Temporal lobe (tissue), 4 donors: ENCODE measurements at places on chromosomes 2 and 18. TPM values are rescaled to one million over a fixed set of nuclear protein-coding genes. Genes with fewer than 3 reads are reported as not detected.

GCG gene
- 0.49 TPM for total RNA-seq

MC4R gene
- total RNA-seq: 1.2 TPM

SAG gene
- total RNA-seq: not detected

NAT8 gene
- not detected for total RNA-seq

FASTKD1 gene
- 64.2 TPM for total RNA-seq

GAREM2 gene
- total RNA-seq: 10.6 TPM

DNAJC5G gene
- not detected for total RNA-seq

CYP26B1 gene
- total RNA-seq: 3.7 TPM

KCNG3 gene
- total RNA-seq: 0.49 TPM

INHBB gene
- 4.9 TPM for total RNA-seq

FABP1 gene
- not detected for total RNA-seq

SATB2 gene
- 310 TPM for total RNA-seq

ACADL gene
- total RNA-seq: 4.7 TPM

NEMP2 gene
- 4.2 TPM for total RNA-seq

ACKR3 gene
- 7.1 TPM for total RNA-seq

TSPYL6 gene
- under 0.01 TPM for total RNA-seq

DOK6 gene
- total RNA-seq: 61.5 TPM

FZD7 gene
- 5.4 TPM for total RNA-seq

CYP27C1 gene
- total RNA-seq: 3.4 TPM

CNDP1 gene
- 0.49 TPM for total RNA-seq

TACR1 gene
- 1.7 TPM for total RNA-seq

FSHR gene
- total RNA-seq: not detected

PRKAG3 gene
- not detected for total RNA-seq

SUMO1 gene
- total RNA-seq: 105 TPM

TXNDC2 gene
- total RNA-seq: under 0.01 TPM

CIB4 gene
- not detected for total RNA-seq

CDK15 gene
- under 0.01 TPM for total RNA-seq

MSTN gene
- total RNA-seq: 2.5 TPM

METTL8 gene
- total RNA-seq: 15.5 TPM

FHL2 gene
- total RNA-seq: 2.2 TPM

SERPINB2 gene
- under 0.01 TPM for total RNA-seq

TBC1D8 gene
- 6.1 TPM for total RNA-seq

MROH2A gene
- total RNA-seq: not detected

G6PC2 gene
- total RNA-seq: not detected

MYO5B gene
- 12.0 TPM for total RNA-seq

GTF2A1L gene
- total RNA-seq: 1.7 TPM

DUSP2 gene
- total RNA-seq: 4.2 TPM

IL36RN gene
- not detected for total RNA-seq
